ENCODE measurements at places on chromosomes 4 and X.
A peak's percentile ranks its signal among the peaks of the same experiment; 100 is the strongest.

DNA sequence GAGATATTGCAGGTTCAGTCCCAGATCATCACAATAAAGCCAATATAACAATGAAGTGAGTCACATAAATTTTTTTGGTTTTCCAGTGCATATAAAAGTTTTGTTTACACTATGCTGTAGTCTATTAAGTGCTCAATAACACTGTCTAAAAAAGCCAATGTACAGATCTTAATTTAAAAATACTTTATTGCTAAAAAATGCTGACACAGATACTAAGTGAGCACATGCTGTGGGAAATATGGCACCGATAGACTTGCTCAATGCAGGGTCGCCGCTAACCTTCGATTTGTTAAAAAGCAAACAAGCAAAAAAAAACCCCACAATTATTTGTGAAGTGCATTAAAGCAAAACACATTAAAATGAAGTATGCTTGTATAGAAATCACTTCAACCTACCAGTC, 10.3 kb downstream of the PLA2G12A start:
- no peak for DNase-seq

- no peak for DNase-seq
Observed at GRCh38 chrX:39574178-39574577, 523.6 kb downstream of the BCOR start.

GRCh38 chr4:84750960-84751283, 168.0 kb downstream of the CDS1 start:
- no peak for DNase-seq

- DNase-seq, result no peak
Observed at GRCh38 chr4:76905521-76905920, 7.6 kb upstream of the SOWAHB start.

GRCh38 chr4:25922812-25923369, 8.9 kb downstream of the SMIM20 start:
- DNase-seq, result no peak

DNA sequence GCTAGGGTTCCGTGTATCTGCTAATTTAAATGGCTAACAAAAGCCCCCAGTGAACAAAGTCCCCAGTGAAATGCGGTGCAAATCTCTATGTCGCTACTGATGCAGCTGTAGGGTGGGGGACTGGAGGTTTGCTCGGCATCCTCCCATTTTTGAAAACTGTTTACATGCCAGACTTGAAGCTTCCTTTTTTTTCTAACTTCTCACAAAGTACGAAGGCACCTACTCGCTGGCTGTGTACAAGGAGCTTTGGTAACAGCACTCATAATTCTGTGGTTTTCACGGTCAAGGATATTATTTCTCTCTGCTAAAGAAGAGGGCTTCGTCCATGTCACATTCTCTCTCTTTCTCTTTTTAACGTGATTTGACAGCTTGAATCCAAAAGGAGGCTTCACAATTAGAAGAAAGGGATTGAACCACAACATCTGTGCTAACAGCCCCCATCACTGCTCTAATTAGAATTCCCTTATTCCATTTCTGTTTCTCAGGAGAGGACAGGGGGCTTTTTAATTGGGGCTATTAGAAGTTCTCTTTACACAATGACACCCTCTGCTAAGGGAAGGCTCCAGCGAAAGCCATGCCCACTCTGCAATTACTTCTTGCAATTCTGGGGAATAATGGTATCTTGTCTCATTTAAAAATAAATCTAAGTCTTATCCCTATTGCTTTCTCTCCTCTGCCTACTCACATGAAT, 46.7 kb downstream of the TMEM156 start:
- DNase-seq, result no peak

DNA sequence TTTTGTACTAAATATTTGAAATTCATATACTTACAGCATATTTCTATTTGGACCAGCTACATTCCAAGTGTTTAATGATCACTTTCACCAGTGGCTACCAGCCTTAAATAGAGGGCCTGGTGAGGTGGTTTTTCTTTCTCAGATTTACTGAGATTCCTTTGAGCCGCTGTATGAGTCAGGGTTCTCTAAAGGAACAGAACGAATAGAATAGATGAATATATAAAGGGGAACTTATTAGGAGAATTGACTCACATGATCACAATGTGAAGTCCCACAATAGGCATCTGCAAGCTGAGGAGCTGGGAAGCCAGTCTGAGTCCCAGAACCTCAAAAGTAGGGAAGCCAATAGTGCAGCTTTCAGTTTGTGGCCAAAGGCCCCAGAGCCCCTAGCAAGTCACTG, 146.2 kb upstream of the TLL1 start:
- no peak for DNase-seq

DNA sequence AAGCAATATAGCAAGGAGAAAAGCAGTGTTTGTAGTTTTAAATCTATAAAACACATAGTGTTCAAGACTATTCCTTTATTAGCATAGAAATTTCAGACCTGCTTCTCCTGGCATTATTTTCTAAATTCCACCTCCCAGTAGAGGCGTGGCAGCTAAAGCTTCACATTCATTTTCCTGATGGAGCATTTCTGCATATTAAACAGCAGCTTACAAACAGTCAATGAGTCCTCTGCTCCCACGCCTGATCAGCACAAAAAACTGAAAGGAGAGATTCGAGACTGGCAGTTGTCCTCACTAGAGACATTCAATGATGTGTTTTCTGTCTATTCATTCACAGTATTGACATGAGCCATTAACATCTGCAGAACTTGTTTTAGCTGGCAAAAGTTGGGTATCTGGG, 61.4 kb downstream of the SHISA3 start:
- DNase-seq, result no peak

DNA sequence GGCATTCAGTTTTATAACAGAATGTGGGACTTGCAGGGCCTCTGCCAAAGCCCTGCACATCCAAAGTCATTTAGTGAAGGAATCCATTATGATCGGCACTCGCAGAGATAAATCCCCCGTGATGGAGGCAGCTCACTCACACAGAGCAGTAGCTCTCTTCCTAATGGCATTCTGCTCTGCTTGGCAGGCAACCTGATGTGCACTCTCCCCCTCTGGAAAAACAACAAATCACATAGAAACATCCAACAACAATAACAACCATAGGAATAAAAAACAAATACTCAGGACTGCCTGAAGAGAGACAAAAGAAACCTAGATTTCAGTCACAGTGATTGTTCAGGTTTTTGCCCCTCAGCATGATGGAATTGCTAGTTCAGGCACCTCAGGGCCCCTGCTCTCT, 59.7 kb downstream of the NAA11 start:
- no peak for DNase-seq

GRCh38 chr4:89193843-89194242, 82.5 kb downstream of the TIGD2 start:
- no peak for DNase-seq

- no peak for DNase-seq
Observed at GRCh38 chr4:143156853-143157252, 27.9 kb upstream of the USP38 start.

DNA sequence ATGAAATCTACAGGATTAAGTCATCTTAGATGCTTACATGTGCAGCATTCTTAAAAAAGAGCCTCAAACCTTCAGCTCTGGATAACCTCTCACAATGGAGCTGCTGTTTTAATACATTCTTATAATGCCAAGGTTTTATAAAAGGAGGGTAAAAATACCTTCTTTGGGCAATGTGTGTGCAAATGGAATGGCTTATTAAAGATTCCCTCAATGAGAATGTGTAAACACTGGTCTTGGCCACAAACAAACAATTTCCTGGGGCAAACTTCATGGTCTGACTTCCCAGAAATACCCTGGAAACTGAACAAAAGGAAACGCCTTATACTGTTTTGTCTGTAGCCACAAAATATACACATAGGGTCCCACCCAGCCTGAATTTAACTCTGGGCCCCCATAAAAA, 148.6 kb upstream of the INTU start:
- no peak for DNase-seq

GRCh38 chrX:149648932-149649331, 17.3 kb upstream of the TMEM185A start:
- DNase-seq, result no peak

- no peak for DNase-seq
Observed at GRCh38 chr4:86944964-86945781, 10.4 kb downstream of the AFF1 start.

DNA sequence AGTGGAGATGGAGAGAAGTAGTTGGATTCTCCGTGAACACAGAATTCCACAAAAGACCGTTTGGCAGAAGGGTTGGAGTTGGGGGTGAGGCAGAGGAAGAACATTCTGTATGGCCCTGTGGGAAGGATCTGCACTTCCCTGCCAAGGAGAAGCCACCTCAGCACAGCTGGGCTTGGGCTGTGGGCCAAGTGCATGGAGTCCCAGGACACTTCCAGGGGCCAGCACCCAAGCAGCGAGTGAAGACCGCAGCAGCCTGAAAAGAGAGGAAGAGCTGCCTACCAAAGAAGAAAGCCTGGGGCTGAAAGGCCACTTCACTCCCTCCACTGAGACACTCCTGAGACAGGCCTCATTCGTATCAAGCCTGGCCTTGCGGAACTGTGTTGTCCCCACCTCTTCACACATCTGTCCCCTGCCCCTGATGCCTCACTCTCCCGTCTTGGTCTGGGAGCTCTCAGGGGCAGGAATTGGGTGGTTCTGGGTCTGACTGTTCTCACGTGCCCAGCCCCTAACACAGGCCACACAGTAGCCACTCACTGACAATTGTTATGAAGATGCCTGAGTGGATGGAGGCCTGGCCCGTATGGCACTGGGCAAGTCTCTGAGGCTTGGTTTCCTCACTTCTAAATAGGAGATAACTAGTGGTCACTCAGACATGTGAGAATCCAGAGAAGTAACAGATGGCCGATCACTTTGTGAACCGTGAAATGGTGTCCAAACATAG, 3.3 kb upstream of the AWAT2 start:
- no peak for DNase-seq

GRCh38 chr4:101205916-101206315, 141.4 kb downstream of the PPP3CA start:
- peak; percentile 28 for DNase-seq

DNA sequence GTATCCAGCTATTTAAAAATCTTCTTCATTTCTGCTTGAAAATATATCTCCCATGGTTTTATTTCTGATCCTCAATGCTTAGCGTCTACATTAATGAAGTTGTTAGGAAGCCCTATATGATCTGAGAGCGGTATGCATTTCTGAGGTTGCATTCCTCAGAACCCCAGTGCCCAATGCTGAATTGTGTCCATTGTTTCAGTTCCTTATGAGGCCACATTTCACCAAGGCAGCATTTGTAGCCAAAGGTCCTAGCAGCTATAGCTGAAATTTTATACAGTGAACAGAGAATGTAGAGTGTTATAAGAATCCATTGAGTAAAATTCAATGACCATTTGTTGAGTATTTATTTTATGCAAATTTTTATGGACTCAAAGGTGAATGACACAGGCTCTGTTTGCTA, 209.5 kb downstream of the PCDH7 start:
- DNase-seq, result no peak

GRCh38 chr4:184938871-184939270, 79.4 kb upstream of the HELT start:
- DNase-seq, result no peak

GRCh38 chr4:183158062-183158461, 59.0 kb downstream of the WWC2 start:
- no peak for DNase-seq

- no peak for DNase-seq
Observed at GRCh38 chr4:24578364-24578763, 6.0 kb downstream of the DHX15 start.

DNA sequence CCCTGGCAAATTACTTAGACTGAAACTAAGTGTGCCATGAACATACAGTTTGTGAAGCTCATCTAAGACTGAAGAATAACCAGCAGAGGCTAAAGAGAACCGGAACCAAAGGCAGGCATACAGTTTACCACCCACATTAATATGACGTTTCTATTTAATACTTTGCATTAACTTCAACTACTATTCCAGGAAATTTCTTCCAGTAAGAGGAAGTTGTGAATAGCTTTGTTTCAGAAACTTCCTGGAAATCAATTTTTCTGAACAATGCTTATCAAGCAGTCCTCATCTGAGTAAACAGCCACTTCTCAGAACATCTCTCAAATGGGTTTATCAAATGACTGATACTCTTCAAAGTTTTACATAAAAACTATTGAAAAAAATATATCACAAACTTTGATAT, 252.7 kb downstream of the OPHN1 start:
- no peak for DNase-seq

DNA sequence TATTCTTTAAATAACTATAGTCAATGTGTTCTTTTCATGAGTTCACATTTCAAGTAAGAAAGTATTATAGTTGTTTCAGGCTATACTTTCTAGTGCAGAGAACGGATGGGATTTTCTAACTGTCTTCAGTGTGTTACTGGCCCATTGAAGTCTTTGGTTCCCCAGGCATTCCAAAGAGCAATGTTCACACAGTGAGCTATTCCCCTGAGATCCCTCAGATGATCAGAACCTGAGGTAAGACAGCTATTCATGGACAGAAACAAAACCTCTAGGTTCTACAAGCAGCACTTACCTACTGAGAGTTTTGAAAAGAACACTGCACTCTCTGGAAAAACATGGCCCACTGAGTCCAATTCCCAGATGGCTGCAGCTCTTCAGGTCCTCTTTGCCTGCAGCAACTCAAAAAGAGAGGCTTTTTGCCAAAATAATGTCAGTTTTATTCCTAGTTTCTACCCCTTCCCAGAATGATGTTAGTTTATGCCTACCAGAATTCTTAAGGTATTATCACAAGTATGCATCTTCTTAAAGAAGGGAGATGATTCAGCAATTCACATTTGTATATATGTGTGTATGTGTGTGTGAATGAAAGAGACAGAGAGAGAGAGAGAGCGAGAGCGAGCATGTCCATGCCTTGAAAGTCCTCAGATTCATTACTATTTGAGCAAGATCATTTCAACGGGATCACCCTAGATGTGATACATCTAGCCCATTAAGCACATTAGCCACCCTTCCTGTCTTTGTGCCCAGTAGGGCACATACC, 146.1 kb downstream of the PDHA2 start:
- no peak for DNase-seq

- DNase-seq, result no peak
Observed at GRCh38 chr4:153955327-153955726, 166.4 kb upstream of the SFRP2 start.

DNA sequence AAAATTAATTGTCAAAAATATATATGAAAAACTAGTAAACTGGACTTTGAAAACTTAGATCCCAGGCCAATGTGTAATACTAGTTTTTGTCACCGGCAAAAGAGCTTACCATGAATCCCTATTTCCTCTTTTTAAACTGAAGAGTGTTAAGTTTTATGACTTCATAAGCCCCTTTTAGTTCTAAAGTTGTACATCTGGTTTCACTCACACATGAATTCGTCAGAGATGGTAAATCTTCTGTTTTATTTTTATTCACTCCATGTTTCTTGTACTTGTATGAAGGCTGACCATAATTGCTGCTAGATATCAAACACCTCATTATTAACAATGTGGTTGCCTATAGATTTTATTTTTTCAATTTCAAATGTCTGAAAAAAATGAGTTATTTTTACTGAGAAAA, 827.9 kb downstream of the PCDH7 start:
- DNase-seq, result no peak

- no peak for DNase-seq
Observed at GRCh38 chr4:140691369-140691768, 64.8 kb downstream of the TBC1D9 start.

- DNase-seq, result no peak
Observed at GRCh38 chr4:116005806-116006088, 892.3 kb upstream of the NDST4 start.
